ENCODE measurements at places on chromosomes 5 and 9.
A peak's percentile ranks its signal among the peaks of the same experiment; 100 is the strongest.

- DNase-seq = no peak
Measured at GRCh38 chr9:127739614-127740330, 4.7 kb upstream of the TOR2A start.

- DNase-seq = no peak
Measured at GRCh38 chr5:73296772-73297171, 123.8 kb downstream of the TMEM174 start.

GRCh38 chr5:56876327-56876726 is 33.1 kb upstream of the SETD9 start:
- no peak for DNase-seq

GRCh38 chr9:97660847-97661246 is 27.2 kb downstream of the NCBP1 start:
- no peak for DNase-seq

DNA sequence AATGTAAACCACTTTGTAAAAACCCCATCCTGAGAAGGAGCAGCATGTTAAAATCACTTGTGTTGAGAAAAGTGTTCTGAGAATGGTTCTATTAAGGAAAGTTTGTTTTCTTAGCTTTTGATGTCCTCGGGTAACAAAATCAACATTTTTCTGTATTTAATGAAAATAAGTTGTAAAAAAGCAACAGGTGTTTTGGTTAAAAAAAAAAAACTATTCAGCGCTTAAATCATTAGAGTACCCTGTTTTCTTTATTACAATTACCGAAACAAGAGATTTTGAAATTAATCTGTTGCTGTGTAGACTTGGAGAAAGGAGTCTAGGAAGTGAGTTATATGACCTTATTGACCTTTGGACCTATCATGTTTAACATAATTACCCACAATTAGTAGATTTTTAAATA is 167.7 kb downstream of the XRCC4 start:
- no peak for DNase-seq

DNA sequence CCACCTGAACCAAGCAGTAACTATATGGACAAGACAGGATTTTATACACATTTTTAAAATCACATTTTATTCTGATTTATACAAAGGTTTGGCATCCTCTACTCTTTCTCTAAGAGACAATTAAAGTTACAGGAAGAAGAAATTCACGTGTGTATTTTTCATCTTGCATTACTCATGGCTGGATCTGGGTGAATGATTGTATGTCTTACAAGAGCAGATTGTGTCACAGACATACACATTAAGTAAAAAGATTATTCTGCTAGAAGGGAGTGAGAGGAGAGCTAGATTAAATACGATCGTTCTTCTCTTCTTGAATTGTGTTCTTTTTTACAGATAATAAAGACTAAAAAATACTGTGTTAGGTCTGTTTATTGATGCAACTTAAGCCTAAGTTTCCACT is 20.8 kb upstream of the CEP120 start:
- DNase-seq = no peak

GRCh38 chr5:157390551-157391297 is 69.3 kb upstream of the NIPAL4 start:
- peak; percentile 7 for DNase-seq
